ENCODE measurements at places on chromosomes 4 and X.

GRCh38 chr4:147846318-147847155, 114.6 kb downstream of the ARHGAP10 start:
- no peak for DNase-seq

DNA sequence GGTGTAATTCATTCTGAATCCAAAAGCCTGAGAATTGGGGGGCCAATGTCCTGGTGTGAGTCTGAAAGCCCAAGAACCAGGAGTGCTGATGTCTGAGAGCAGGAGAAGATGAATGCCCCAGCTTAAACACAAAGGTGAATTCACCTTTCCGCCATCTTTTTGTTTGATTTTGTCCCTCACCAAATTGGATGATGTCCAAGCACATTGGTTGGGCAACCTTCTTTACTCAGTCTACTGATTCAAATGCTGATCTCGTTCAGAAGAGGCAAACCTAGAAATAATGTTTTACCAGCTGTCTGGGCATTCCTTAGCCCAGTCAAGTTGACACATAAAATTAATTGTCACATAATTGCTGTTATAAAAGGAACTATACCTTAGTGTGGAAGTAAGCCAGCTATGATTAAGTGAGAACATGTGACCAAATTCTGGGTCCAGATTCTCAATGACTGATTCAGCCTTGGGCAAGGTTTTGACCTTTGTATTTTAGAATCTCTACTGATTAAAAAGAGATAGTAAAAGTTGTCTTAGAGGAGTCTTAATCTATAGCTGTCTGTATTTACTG, 34.5 kb upstream of the SLC4A4 start:
- DNase-seq, result no peak

DNA sequence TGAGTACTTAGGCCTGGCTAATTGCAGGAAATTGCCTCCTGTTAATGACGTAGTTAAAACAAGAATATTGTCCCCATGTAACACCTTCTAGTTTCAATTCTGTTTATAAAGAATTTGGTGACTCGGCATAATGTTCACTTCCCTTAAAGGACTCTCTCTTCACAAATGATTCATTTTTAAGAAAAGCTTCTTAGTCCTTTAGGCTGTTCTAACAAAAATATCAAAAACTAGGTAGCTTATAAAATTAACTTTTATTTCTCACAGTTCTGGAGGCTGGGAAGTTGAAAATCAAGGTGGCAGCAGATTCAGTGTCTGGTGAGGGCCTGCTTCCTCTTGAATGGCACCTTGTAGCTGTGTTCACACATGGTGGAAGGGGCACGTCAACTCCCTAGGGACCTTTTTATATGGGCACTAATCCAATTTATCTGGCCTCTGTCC, 23.8 kb downstream of the COL25A1 start:
- DNase-seq, result no peak

GRCh38 chrX:150198776-150199175, 164.3 kb upstream of the MAMLD1 start:
- no peak for DNase-seq

- no peak for DNase-seq
Observed at GRCh38 chr4:35604724-35605123, 639.6 kb downstream of the ARAP2 start.

- no peak for DNase-seq
Observed at GRCh38 chrX:138128027-138128671, 562.2 kb downstream of the ZIC3 start.

DNA sequence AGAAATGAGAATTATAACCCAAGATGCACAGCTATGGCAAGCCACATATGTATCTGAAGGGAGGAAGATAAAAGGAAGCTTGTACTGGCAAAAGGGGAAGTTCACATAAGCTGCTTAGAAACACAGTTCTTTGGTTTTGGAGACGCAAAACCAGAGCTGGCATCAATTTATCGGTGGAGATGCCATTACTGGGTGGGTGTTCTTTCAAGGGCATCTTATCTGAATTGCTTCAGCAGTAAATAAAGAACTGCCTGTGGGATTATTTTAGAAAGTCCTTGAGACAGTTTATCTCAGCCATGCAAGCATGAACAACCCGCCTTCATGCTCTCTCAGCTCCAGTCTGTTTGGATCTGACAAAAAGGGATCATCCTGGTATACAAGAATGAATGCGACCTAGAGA, 60.8 kb downstream of the DDX60 start:
- DNase-seq, result no peak

- no peak for DNase-seq
Observed at GRCh38 chr4:85756938-85757337, 282.0 kb downstream of the ARHGAP24 start.

- DNase-seq, result no peak
Observed at GRCh38 chr4:41535911-41536371, 2.0 kb upstream of the LIMCH1 start.

DNA sequence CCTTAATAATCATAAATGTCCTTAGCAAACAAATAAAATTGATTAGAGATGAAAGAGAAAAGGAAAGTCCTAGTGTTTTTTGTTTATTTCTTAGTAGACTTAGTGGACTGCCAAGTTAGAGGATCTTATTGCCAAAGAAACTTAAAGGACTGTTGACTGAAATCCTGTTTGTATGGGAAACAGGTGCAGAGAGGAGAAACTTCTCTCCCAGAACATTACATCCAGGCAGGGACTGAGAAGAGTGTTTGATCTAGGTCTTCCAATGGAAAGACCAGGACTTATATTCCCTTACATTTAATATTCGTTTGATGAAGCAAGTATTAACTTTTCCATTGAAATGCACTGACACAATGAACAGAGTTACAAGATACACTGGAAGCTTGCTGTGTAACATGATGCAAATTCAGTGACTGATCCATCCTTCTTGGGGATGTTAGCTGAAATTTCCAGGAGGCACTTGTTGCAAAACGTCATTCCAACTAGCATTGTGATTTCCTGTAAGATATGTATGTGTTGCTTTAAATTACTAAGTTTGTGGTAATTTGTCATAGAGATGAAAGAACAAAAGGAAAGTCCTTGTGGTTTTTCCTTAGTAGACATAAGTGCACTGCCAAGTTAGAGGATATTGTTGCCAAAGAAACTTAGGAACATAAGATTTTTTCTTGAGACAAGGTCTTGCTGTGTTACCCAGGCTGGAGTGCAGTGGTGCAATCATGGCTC, 505.6 kb downstream of the STIM2 start:
- DNase-seq, result no peak

GRCh38 chr4:109182696-109183095, 119.8 kb downstream of the COL25A1 start:
- no peak for DNase-seq

GRCh38 chr4:7933651-7934510, 5.8 kb downstream of the AFAP1 start:
- DNase-seq, result no peak

DNA sequence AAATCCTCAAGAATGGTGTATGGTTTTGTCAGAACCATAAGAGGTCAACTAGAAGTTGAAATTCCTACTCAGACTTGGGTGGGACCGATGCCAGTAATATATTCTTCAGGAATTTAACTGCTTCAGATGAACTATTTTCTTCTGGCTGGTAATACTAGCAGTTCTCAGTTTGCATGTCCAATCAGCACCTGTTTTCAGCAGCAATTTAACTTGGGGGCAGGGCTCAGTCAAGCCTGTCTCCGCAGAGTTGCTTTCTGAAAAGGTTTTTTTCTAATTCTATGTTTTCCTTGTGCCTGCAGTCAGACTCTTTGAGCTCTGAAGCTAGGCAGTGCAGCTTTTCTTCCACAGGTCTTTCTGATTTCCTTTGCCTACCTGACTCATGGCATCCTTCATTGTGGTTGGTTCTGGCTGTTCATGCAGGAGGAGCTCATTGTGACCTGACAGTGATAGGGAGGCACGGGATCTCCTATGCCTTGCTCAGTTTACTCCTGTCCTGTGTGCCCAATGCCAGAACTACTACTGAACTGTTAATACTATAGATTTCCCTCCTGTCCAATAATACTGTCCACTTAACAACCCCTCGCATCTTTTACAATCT, 17.3 kb upstream of the FMR1 start:
- no peak for DNase-seq

GRCh38 chr4:68460085-68460484, 12.8 kb downstream of the TMPRSS11E start:
- DNase-seq, result no peak

GRCh38 chrX:74242050-74242449, 61.9 kb upstream of the ZCCHC13 start:
- DNase-seq, result no peak

- no peak for DNase-seq
Observed at GRCh38 chr4:160265836-160266235, 1163.0 kb downstream of the RAPGEF2 start.

- no peak for DNase-seq
Observed at GRCh38 chr4:87543835-87544461, 14.8 kb upstream of the SPARCL1 start.

DNA sequence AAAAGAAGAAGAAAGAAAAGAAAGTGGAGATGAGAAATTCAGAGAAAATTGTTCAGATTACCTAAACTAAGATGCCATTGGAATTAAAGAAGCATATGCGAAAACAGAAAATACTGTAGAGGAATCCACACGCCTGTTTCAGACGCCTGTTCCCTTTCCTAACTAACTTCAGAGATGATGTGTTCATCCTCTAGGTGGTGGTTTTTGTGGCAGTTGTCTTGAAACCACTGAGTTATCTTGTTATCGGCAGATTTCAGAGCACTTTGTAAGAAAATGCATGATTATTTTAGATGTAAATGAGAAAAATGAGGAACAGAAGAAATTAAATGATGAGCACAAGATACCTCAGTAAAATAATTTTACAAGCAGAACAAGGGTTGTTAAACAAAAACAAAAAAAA, 48.3 kb downstream of the FUNDC1 start:
- no peak for DNase-seq

DNA sequence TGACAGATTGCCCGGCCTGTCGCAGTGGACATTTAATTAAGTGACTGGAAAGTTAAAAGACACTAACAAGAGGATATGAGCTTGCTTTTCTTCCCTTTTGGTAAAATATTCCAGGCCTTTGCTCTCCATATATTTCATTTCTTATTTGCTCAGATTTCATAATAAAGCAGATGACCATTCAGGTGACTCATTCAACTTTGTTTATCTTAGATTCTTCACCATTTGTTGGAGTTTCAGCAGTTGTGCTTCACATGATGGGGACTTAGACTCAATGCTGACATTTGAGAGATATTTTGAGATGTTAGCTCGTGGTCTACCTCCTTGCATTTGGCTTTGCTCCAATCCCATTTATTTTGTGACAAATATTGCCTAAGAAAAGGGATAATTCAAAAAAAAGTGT, 312.2 kb downstream of the ARHGAP24 start:
- DNase-seq, result no peak

DNA sequence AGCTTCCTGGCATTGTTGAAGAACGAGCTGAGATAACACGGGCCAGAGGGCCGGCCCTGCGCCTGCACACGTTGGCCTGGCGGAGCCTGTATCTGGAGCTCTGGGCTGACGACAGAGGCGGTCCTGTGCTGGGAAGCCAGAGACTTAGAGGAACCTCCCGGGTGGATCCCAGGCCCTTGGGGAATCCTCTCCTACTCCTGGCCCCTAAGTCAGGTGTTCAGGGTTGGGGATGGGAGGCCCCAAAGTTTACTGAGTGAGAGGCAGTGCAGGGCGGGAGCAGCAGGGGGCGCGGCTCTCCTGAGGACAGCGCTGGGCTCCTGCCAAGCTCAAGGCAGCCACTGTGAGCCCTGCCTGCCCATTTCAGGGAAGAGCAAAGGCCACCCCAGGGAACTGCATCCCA, 2.5 kb upstream of the HTRA3 start:
- no peak for DNase-seq

GRCh38 chr4:56106180-56107147, 157.7 kb downstream of the CEP135 start:
- DNase-seq, result no peak

DNA sequence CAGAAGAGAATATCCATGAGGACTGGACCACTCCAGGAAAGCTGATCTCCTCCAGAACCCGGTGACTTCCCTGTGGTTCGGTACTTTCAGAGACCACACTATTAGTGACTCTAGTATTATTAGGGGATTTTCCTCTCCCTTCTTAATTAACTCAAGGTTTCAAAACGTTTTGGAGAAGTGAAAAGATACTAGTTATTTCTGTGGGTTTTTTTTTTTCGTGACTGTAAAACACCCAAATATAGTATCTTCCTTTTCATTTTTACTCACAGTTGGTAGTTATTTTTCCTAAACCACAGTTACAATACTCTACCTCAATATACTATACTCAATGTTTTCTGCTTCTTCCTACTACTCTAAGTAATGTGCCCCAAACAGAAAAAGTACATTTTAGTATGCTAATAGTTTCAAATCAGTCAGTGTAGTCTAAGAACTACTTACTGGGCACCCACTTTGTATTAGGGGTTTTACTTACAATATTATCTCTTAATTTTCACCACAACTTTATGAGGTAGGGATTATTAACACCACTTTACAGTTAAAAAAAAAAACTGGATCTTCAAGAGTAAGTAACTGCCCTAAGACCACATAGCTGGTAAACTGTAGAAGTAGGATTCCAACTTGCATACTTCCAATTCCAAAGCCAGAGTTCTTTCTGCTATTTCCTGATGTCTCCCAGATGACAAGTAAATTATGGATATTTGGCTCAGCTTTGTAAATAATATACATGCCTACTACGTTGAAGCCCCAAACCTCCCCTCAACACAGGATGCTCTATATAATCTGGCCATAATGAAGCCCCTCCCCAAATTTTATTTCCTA, 45.0 kb downstream of the SLC9A7 start:
- no peak for DNase-seq

GRCh38 chr4:18343581-18343980, 322.0 kb upstream of the LCORL start:
- no peak for DNase-seq

DNA sequence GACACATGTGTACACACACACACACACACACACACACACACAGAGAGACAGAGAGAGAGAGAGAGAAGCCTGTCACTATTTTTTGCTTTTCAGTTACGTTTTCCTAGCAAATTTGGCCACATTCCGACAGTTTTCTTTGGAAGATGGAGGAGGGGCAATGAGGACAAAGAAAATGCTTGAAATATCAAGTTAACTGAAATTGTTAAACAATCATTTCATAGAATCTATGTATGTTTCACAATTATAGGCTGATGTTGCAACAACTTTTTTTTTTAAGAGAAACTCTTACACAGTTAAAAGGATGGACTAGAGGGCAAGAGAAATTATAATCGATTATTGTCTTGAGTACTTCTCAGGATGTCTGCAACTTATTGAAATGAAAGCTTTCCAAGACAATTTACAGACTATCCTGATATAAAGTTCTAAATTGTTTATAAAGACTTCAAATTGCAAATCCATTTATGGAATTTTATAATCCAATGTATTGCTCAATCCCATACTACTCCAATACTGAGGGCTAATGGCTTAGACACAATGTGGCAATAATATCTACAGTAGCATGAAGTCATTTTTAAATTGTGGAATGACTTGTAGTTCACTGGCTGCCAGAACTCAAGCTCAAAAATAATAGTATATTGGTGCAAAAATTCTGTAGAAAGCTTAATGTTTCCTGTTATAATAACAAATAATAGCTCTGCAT, 647.0 kb upstream of the PCDH7 start:
- no peak for DNase-seq
